ENCODE measurements at places on chromosomes 7 and 10. TPM values are rescaled to one million over a fixed set of nuclear protein-coding genes. Genes with fewer than 3 reads are reported as not detected.

GRCh38 chr10:69451784-69452251 lies 553 bp downstream of the TSPAN15 start:
- H3K36me3 ChIP-seq: no peaks in the 10 kb centered on the region
- H3K27me3 ChIP-seq: no peaks in the 10 kb centered on the region

DNA sequence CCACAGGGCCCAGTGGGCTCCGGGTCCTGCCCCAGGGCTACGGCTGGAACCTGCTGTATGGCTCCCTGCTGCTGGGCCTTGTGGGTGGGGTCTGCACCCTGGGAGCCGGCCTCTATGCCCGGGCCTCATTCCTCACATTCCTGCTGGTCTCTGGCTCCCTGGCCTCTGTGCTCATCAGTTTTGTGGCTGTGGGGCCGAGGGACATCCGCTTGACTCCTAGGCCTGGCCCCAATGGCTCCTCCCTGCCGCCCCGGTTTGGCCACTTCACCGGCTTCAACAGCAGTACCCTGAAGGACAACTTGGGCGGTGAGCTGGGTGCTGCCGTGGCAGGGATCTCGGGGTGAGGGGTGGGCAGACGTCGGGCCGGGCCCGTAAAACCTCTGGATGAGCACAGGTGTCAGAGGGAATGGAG lies 4.4 kb downstream of the SLC12A9 start:
- no peak for DNase-seq
- no peaks in the 10 kb centered on the region for H3K4me1 ChIP-seq
- H3K4me3 ChIP-seq: no peak overlapping the region
- peaks cover 19% of the 10 kb centered on the region for H3K36me3 ChIP-seq
- no peaks in the 10 kb centered on the region for H3K27me3 ChIP-seq
- H3K27ac ChIP-seq: no peak overlapping the region

GRCh38 chr7:4895766-4896165 lies 12.2 kb upstream of the RADIL start:
- no peaks in the 10 kb centered on the region for H3K27me3 ChIP-seq
- DNase-seq: no peak
- H3K36me3 ChIP-seq: no peaks in the 10 kb centered on the region
- H3K4me1 ChIP-seq: no peaks in the 10 kb centered on the region
- no peak overlapping the region for H3K4me3 ChIP-seq

DNA sequence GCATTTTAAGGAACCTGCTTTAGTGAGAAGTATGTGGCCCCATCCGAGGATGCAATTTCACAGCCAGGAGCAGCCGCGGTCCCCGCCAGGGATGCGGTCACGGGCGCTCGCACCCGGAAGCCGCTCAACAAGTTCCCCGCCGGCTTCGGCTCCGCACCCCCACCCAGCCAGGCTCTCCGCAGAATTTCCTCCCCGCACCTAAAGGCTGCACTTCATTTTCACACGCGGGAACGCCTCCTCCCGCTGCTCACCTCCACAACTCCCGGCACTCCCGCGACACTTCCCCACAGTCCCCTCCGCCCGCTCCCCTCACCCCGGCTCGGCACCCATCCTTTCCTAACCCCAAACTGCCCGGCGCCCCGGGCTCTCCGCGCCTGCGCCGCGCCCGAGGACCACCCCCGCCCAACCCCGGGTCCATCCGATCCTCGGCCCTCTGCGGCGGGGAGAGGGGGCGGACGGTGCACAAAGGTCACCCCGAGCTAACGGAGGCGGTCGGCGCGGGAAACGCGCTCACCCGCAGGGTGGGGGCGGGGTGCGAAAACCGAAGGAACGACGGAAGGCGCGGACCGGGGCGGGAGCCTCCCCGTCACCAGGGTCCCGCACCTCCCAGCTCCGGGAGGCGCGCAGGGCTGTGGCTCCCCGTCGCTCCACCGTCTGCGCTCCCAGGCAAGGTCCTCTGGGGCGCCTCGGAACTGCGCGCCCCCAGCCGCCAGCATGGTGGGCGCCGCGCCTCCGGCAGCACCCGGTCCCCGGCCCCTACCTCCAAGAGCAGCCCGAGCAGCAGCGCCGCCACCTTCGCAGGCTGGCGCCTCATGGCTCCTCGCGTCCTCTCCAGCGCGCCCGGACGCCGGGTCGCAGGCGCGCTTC lies 558 bp downstream of the VOPP1 start:
- no peaks in the 10 kb centered on the region for H3K27me3 ChIP-seq
- peak overlapping the region; percentile 96 for H3K4me3 ChIP-seq
- peak; percentile 82 for DNase-seq
- H3K4me1 ChIP-seq: peaks cover 34% of the 10 kb centered on the region

Gene IDE
- total RNA-seq: 35.2 TPM
